ENCODE measurements at places on chromosomes 3 and 15.

DNA sequence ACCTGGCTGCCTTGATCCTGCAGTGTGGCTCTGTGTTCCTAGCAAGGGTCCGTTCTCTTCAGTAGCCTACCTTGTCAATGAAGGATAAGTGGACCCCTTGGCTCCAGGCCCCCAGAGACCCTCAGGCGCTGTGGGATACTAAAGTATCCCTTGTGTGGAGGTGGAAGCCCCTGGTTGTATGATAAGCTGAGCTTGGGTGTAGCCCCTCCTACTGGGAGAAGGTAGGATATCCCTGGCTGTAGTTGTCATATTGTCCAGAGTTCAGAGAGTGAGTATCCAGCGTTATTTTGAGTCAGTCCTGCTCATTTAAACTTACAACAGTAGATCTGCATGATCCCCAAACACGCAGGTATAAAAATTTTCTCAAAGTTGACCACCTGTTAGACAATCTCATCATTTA is 496.8 kb downstream of the CNTN4 start:
- no peak for DNase-seq

- DNase-seq, result no peak
These were observed 24.4 kb downstream of the MOBP start for GRCh38 chr3:39491733-39492350.

- DNase-seq, result no peak
These were observed 140.3 kb downstream of the NR2F2 start for GRCh38 chr15:96470681-96471310.

DNA sequence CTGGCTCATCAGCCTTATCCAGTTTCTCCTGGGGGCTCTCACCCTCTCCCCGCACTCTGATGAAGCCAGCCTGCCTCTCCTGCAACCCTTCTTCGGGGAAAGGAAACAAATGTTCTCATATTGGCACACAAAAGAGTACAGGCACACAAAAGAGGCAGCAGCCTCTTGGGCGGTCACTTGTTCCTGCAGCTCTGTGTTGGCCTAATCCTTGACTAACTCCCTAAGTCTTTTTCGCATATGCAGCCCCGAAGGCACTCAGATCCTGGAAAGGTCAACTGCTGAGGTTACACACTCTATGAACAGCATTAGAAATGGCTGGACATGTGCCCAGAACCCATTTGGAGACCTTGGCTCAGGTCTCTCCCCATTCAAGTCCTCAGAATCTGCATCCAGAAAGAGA is 7.4 kb upstream of the CAMP start:
- peak; percentile 50 for DNase-seq

DNA sequence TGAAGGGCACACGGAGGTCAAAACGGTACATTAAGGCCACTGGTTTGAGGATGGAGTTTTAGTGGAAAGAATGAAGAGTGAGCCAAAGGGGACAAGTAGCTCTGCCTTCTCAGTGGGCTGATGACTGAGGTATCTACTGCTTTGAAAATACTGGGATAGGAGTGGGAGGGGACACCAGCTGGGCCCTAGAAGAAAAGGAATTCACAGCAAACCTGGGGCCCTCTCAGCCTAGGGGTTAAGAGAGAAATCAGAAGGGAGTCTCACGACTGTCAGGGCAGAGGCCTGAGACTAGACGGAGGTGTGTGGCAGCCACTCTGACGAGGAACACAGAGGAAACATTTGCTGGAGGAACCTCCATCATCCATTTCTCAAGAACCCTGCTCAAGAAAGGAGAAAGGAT is 75.1 kb downstream of the TNIK start:
- DNase-seq, result no peak

DNA sequence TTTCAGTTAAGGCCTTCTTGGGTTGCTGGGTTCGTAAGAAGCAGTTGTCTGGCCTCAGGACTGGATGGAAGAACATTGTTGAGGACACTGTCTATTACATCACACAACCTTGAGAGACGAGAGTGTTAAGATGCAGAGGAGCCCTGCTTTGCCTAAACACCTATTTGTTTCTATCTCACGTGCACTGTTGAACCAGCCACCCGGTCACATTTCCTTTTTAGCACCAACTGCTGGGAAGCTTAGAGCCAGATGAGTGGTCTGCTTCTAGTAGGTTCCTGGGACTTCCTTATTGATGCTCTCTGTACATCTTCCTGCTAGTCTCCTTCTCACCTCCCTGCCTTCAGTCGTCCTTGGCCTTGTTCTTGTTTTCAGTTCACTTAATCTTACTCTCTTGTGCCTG is 22.3 kb downstream of the CAND2 start:
- DNase-seq, result no peak

GRCh38 chr3:156258301-156258700 is 137.9 kb downstream of the KCNAB1 start:
- DNase-seq, result no peak

- DNase-seq, result no peak
These were observed 2.2 kb upstream of the CD86 start for GRCh38 chr3:122052968-122053367.

DNA sequence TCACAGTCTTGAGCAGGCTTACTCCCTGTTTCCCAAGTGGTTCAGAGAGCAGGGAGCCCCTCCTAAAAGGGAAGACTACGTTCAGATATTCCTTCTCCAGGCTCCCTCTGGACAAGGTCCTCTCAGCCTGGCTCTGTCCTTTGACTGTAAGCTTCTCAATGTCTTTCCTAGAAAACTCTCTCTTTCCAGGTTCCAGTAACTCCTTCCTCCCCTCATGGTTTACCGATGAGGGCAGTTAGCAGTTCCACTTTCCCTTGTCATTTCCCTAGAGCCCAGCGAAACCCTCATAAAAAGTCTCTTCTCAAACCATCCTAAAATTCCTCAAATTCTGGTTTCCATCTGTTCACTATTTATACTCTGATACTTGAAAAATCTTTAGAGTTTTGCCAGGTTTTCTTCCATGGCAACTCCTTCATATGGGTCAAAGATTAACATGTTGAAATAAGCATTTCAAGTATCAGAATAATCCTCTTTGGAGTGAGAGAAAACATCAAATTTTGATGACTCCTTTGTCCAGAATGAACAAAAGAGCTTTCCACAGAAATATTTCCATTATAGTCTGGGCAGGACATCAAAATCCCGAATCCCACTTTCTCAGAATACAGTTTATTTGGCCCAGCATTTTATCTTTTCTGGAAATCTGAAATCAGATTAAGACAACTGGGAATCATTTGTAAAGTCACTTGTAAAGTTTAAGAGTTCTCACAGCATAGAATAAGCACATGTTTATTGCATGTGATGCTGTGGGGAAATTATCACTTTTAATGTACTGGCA is 599.4 kb downstream of the UNC13C start:
- no peak for DNase-seq

DNA sequence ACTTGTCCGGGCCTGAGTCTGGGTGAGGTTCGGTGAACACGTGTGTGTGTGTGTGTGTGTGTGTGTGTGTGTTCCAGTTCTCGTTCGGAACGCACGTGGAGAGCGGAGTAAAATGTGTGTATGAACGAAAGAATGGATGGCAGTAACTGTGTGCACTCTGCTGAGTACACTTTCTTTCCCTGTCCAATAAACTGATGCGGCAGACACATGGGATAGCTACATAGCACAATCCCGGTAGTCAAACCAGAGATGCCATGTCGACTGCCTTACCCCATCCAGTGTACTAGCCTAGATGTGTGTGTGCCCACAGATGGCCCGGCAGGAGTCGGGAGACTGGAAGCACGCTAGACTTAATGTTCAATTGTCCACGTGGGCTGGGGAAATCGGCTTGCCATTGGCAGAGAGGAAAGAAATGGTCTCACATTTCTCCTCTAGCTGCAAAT is 507 bp upstream of the GOLIM4 start:
- peak; percentile 90 for DNase-seq

DNA sequence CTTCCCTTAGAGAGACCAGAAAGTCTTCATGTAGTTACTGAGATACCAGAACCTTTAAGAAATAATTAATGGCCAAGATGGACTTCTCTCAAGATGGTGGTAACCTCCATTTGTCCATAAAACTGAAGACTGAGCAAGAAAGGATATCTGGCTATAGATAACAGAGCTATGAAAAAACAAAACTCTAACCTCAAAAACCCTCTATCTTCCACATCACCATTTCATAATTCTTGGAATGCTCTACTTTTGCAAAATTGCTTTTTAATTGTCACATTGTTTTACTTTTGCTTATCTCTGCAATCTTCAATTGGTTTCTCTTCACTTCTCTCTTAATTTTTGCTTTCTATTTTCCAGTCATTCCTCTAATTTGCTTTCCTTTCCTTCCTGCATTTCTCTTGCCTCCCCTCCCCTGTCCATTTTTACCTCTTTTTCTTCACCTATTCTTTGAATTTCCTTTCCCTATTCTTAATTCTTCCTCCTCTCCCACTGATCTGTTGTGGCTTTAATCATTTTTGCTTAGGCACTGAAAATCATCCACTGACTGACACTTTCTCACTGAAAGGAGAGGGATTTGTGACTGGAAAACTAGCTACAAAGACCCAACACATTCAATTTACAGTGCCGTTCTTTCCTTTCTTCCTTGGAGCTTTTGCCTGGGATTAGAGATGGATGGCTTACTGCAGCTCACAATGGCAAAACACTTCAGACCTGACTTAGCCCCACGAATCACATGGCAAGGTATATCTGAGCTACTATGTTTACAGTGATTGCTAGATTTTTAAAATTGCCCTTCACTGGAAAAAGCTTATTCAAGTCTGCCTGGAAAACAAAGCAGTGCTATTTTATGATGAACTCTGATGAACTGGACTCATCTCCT is 242.8 kb downstream of the CHST2 start:
- DNase-seq, result peak; percentile 22

- DNase-seq, result no peak
These were observed 79.8 kb downstream of the MEF2A start for GRCh38 chr15:99645543-99645935.

GRCh38 chr3:3196148-3196861 is 16.8 kb upstream of the CRBN start:
- peak; percentile 3 for DNase-seq

DNA sequence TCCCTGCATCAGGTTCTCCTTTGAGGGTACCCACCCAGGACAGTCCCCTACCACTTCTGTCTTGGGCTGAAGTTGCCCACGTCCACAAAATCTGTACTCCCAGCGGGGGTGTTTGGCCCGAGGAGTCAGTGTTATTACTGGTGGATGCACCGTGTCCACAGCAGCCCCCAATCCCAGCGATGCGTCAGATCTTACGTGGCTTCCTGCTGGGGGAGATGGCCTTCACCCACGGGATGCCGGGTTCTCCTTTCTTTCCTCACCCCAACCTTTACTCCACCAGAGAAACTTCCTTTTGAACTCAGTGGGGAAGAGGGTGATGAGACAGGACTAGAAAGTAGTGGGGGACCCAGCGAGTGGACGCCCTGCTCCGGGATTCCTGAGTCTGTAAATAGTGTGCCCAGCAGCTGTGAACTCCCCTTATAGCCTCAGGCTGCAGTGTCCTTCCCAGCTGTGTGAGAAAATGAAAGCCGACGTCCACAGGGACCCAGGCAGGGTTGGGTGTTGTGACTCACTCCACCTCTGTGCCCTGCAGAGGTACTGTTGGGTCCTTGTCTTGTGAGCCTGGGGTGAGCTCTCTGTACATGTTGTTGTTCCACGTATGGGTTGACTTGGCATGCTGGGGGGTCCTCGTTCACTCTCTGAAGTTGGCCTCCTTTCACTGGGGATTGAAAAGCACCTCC is 31.5 kb downstream of the CRTAP start:
- DNase-seq, result no peak

GRCh38 chr3:146203776-146204175 is 42.8 kb upstream of the PLOD2 start:
- DNase-seq, result no peak

GRCh38 chr3:140233702-140234101 is 298.7 kb downstream of the CLSTN2 start:
- DNase-seq, result peak; percentile 52

Measured in fibroblast of villous mesenchyme (primary cell).